ENCODE measurements at places on chromosomes 6 and 20.

GRCh38 chr20:49505518-49505917 lies 23.1 kb upstream of the KCNB1 start:
- DNase-seq = no peak

DNA sequence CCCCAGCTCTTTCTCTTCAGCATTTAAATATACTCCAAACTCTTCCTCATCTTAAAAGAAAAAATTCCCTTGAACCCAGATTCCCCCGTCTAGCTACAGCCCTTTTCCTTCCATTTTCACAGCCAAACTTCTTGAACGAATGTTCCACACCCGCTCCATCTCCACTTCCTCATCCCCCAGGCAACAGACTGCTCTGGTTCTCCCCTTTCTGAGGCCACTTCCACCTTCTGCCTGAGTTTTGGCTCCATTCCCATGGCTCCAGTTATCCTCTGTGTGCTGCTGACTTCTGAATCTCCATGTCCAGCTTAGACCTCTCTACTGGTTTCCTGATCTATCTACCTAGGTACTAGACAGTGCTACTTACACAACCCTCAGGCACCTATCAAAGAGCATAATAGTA lies 106.4 kb downstream of the RALGAPA2 start:
- DNase-seq = no peak

DNA sequence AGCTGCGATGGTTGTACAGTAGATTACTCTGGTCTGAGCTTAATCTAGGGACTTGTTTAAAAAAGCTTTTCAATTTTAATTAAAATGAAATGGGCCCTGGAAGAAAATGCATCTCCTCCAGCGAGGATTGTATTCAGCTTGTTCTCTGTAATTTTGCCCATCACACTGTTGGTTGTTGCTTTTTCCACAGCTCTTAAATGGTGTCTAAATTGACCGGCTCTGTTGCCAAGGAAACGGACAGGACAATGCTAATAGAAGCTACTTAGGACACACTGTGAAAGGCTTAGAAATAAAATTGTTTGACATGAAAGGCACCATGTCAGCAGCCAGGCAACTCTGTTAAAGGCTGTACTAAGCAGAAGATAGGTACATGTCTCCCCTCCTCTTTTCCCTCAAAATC lies 116.7 kb upstream of the NRSN1 start:
- DNase-seq = no peak

DNA sequence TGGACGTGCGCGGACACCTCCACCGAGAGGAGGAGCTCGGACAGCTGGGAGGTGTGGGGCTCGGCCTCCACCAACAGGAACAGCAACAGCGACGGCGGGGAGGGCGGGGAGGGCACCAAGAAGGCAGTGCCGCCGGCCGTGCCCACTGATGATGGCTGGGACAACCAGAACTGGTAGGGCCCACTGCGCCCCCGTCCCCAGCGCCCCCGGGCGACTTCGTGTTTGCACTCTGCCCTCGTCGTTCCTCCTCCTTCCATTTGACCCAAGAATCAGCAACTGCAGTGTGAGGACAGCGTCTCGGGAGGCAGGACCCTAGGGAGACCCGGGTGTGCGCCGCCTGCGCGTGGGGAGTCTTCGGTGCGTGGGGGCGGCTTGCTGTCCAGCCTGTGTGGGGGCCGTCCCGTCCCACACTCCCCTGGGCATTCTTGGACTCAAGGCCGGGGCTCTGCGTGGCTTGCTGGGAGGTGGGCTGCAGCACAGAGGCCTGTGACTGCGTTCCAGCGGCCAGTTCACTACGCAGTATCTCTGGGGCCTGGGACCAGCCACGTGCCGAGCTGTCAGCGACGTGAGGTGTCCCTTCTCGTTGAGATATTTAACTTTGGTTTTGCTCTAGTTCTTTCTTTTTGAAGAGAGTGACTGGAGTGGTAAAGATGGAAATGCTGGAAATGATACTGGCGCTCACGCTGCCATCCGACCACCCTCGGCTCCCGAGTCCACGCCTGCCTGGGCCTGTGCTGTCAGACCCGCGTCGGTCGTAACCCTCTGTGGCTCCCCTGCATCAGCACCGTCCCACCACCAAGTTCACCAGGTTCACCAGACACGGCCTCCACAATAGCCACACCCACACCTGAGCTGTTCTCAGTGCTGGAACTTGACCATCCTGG lies 5.0 kb upstream of the COL20A1 start:
- no peak for DNase-seq

GRCh38 chr6:141451511-141452353 lies 681.0 kb upstream of the GJE1 start:
- DNase-seq = no peak

GRCh38 chr6:125612345-125612846 lies 137.0 kb upstream of the HEY2 start:
- DNase-seq = no peak

DNA sequence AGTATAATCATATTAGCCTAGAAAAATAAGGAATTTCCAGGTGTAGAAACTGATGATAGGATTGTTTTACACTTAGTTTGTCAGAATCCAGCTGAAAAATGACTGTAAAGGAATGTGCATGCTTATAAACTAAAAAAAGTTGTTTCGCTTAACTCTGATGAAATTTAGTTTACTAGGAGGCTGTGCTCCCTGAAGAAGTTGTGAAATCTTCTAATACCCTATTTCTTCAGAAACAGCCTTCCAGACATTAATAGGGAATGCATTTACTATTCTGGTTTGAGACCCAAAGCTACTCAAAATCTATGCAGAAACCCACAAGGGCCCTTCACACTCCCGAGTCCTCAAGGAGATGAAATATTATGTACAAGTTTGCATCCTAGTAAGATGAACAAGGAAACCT lies 105.5 kb upstream of the SSTR4 start:
- no peak for DNase-seq

- DNase-seq = no peak
These were observed 7.0 kb downstream of the BTN3A1 start for GRCh38 chr6:26408828-26409730.

- peak; percentile 37 for DNase-seq
These were observed 896 bp upstream of the RNASET2 start for GRCh38 chr6:166957087-166957804.

DNA sequence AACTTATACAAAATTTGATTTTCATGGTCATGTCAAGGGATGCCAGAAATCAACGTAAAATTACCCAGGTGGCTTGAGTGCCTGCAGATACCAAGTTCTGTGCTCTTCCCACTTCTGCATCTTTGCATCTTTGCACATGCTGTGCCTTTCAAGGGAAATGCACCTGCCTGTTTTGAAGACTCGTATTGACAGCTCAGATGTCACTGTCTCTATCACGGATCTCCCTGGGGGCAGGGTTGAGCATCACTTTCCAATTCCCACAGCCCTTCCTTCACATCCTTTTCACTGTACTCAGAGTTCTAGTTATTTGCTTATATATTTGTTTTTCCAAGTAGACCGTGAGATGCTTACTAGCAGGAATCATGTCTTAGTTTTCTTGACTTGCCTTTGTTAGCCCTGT lies 274.2 kb downstream of the CDH26 start:
- no peak for DNase-seq

DNA sequence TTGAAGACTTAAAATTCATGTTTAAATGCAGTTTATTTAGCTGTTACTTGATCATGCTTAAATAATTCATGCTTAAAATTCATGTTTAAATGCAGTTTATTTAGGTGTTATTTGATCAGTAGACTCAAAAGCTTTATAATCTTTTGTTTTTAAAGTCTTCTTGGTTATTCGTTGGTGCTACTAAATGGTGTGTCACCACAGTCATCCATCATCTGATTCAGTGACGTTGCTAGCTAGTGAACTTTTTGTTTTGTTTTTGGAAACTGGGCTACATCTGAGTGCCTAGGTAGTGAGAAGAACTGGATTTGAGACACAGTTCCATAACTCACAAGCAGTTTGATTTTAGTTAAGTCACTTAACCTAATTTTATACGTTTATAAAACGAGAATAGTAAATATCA lies 20.9 kb downstream of the SCAF8 start:
- no peak for DNase-seq

DNA sequence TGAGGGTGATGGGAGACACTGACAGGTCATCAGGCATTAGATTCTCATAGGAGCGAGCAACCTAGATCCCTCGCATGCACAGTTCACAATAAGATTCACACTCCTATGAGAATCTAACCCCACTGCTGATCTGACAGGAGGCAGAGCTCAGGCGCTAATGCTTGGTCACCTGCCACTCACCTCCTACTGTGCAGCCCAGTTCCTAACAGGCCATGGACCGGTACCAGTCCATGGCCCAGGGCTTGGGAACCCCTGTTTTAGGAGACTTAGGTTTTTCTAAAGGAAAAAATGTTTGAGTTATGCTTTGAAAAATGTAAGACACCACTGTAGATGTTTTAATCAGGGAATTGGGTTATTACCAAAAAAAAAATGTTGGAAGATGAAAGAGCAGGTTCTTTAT lies 6.7 kb downstream of the HLA-E start:
- no peak for DNase-seq

GRCh38 chr20:36273414-36274180 lies 32.5 kb upstream of the DLGAP4 start:
- no peak for DNase-seq

DNA sequence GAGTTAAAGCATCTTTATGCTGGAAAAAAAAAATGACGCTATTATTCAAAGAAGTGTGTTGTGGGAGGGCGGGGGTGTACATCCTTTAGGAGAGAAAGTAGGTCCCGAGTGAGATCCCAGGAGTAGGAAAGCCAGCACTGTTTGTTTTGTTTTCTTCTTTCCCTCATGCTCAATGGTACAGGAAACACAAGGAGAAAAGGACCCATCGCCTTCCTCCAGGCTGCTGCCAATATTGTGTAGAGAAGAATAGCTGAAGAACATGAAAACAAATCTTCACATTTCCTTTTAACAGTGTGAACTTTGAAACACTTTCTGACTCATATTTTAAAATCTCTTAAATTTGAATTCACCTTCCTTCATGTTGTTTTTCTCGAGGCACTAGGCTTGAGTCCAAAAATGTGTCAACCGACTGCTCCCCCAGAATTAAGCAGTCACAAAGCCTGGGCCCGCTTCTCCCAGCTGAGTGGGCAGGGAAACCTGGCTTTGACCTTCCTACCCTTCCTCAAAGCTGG lies 22.3 kb downstream of the PPP1R16B start:
- no peak for DNase-seq

DNA sequence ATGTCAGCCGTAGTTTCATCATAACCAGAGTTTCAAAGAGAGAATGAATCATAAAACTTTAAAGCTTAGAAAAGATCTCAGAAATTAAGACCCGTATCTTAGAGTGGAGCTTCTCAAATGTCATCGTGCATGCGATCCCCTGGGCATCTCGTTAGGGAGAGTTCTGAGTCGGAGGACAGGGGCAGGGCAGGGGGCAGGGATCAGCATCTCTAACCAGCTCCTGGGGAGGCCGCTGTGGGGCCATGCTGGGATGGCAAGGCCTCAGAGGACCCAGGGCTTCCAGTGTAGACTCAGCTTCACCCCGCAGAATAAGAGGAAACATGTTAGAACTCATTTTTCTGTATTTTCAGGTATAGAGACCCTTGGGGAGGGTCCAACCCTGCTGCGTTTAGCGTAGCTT lies 72.0 kb upstream of the AFDN start:
- DNase-seq = no peak

DNA sequence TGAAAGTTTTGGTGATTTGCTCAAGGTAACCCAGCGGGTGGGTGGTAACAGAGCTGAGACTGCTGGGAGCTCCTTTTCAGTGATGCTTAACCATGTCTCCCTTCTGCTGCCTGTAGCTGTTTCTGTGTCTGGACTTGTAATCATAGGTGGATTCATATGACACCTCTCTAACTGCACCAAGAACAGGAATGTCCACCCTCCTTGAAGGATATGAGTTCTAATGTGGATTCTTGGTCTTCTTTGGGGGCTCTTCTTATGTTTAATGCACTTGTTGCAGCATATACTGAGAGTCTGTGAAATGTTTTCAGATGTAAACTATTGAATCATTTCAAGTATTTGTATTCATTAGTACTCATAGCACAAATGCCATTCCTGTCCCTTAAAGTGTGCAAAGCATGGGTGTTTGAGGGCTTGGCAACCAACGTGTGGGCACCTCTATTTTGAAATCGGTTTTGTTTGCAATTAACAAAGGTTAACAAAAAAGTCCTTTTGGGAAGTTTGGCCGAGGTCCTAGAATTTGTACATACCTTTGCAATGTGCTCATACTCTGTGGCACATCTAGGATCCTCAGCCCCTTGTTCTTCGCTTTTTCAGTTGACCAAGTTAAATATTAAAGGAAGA lies 138.0 kb downstream of the SOX4 start:
- DNase-seq = no peak

GRCh38 chr6:30670760-30671527 lies 1.9 kb downstream of the DHX16 start:
- DNase-seq = no peak

- DNase-seq = no peak
These were observed 40.3 kb downstream of the UBR2 start for GRCh38 chr6:42604150-42604549.

DNA sequence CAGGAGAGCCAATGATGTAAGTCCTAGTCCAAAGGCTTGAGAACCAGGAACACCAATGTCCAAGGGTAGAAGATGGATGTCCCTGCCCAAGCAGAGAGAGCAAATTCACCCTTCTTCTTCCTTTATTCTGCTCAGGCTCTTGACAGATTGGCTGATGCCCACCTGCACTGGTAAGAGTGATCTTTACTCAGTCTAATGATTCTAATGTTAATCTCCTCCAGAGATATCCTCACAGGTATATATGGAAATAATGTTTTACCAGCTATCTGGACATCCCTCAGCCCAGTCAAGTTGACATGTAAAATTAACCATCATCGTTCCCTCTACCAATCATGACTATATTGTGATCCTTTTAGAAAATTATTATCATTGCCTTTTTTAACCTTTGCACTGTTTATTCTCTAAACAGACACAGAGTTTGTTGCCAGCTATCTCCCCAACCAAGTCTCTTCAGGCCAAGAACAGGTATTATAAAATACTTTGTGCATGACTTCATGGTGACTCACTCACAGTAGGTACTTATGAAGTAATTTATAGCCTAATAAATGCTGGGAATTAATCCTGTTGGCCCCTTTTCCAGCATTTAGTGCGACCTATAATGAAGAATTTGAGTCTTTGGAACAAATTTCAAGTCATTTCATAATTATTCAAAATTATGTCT lies 26.2 kb upstream of the TSHZ2 start:
- no peak for DNase-seq

DNA sequence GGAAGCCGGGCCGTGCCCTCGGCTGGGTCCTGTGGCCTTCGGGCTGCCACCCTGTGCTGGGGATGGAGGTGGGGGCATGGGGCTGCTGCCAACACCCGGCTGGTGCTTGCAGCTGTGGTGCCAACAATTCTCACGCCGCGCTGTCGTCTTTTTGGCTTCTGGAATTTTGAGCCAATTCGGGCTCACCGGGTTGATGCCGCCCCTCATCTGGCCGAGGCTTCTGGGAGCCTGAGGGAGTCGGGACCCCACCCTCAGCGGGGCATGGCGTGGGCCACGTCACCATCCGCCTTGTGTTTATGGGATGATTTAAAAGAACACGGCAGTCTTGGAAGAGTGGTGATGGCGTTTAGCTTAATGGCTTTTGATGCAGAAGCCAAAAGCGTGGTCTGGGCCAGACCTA lies 8.7 kb upstream of the NPBWR2 start:
- no peak for DNase-seq

DNA sequence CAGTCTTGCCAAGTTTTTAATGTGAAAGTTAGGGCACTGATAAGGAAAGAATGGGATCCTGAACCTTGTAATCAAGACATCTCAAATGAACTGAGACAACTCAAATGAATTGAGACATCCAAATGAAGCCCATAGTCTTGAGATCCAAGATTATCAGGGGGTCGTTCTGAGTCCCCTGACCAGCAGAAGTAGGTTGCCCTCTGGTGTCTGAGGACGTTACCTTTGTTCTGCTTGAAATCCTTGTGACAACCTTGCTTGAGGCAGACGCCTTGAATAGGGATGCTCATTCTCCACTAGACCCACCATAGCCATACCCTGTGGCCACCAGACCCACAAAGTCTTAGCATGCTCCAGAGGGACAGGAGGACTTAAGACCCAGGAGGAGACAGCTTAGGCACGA lies 37.7 kb downstream of the ZBTB9 start:
- no peak for DNase-seq
